ENCODE measurements at places on chromosomes 7 and 10.

DNA sequence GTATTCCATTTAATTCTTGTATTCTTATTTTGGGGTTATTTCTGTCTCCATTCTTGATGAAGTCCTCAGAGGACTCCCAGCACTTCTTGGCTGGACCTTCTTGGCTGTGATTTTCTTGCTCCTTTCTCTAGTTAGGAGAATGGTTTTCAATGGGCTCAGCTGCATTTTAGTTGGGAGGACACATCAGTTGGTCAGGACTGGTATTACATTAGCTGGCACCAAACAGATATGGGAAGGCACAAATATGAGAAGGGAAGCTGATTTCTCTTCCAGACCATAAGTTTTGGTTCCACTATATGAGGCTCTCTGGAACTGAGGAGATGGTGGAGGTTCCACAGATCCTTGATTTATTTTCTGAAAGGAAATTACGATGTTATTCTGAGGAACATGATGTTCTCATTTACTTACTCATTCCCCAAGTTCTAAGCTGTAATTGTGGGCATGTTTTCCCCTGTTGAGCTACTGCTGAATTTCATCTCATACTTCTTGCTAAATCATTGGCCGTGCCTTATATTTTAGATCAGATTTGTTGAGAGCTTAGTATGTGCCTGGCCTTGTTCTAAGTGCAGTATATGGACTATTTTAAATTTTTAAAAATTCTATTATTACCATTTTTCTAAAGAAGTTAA lies 261.0 kb downstream of the THSD7A start:
- no peak for DNase-seq

DNA sequence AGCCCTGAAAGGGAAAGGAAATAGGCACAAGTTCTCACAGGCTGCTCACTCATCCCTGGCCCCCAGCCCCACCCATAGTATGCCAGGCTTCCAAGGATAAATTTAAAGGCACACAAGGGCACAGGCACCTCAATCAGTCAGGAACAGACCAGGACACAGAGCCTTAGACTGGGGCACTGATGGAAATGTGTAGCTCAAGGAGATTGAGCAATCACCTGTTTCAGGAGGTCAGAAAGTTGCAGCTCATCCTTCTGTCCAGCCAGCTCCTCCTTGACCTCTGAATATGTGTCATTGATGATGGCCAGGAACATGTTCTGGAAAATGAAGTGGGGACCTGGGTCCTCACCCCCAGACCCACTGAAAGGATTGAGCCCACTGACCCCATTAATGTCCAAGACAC lies 6.6 kb upstream of the BLOC1S2 start:
- DNase-seq: no peak

DNA sequence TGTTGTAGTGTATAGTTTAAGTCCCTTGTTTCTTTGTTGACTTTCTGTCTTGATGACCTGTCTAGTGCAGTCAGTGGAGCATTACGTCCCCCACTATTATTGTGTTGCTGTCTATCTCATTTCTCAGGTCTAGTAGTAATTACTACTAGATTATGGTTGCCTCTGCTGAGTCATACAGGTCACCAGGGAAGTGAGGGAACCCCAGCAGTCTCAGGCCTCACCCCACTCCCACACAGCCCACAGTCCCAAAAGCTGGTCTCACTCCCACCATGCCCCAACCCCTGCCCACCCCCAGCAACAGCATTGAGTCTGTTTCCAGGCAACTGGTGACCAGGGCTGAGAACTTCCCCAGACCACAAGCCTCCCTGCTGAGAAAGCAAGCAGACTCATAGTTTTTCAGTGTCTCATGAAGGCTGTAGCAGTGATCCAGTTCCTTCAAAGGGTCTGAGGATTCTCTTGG lies 88.0 kb downstream of the PLXDC2 start:
- no peak for DNase-seq

DNA sequence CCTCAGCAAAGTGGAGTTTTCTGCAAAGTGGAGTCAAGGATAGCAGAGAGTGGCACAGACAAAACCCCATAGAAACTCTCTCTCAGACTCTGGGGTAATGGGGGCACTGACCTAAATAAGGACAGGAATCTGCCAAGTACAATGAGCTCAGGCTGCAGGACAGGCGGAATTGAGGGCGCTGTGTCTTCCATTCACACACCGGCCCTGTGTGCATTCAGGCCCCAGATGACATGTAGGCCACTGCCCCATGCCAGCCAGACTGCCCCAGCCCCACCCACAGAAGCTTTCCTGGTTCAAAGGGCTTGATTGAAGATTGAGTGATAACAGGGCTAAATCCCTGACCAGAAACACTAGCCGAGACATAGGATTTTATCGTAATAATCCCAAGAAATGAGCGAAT lies 52.7 kb downstream of the EEPD1 start:
- no peak for DNase-seq

DNA sequence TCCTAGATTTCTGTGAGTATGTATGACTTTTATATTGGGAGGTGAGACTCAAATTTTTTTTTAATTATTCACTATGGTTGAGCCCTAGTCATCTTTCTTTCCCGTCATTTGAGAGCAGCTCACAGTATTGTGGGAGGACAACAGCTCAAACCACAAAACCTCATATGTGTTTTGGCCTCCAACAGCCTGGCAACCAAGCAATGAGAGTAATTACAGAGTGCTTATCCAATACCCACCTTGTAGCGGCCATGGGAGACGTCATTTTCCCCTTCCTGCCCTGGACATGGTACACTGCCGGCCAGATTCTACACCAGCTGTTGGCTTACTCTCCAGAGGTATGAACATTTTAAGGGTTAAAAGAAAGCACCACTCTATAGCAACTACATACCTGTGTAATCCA lies 49.1 kb downstream of the DOCK4 start:
- no peak for DNase-seq

- peak; percentile 54 for DNase-seq
Observed at GRCh38 chr10:125147971-125148439, 12.4 kb downstream of the CTBP2 start.

DNA sequence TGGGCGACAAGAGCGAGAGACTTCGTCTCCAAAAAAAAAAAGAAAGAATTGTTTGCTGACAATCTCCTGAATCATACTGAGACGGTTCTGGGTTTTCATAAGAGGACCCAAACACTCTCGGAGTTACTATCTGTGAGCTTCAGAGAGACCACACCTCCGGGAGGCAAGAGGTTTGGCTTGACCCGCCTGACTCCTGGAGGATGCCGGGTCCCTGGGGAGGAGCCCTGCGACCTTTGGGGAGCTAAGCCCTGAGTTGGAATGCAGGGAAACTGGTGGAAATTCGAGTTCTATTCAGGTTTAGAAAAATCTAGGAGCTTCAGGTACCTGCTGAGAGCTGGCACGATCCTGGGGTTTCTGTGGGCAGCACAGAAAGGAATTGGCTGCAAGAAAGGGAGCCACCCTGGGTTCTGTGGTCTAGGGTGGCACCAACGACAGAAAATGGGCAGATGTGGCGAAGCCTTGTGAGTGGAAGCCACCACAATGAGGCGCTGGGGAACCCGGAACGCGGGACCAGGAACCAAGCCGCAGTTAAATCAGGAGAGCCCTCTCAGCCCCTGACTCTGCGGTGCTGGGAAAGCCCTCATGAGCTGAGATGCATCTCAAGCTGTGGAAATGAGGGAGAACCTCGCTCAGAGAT lies 21.9 kb upstream of the GATAD1 start:
- no peak for DNase-seq
